ENCODE measurements at places on chromosomes 2 and 18. TPM values are rescaled to one million over a fixed set of nuclear protein-coding genes. Genes with fewer than 3 reads are reported as not detected.

UGT1A4 gene
- total RNA-seq: 0.07 TPM

CPO gene
- not detected for total RNA-seq

BOK gene
- 27.7 TPM for total RNA-seq

CYP27A1 gene
- total RNA-seq: 0.15 TPM

STARD6 gene
- not detected for total RNA-seq

BIRC6 gene
- 27.9 TPM for total RNA-seq

LRP1B gene
- total RNA-seq: not detected

HOXD10 gene
- total RNA-seq: 5.3 TPM

OTOS gene
- total RNA-seq: not detected

MITD1 gene
- total RNA-seq: 24.2 TPM

SNRNP27 gene
- total RNA-seq: 52.3 TPM

AGPS gene
- 41.4 TPM for total RNA-seq

MC2R gene
- not detected for total RNA-seq
